ENCODE measurements at places on chromosomes 13 and 19. TPM values are rescaled to one million over a fixed set of nuclear protein-coding genes. Genes with fewer than 3 reads are reported as not detected.

SLC27A1 gene
- total RNA-seq, result 35.5 TPM

NLRP5 gene
- total RNA-seq, result not detected

BEST2 gene
- not detected for total RNA-seq

SPTBN4 gene
- total RNA-seq, result 0.05 TPM

ZNF846 gene
- 9.2 TPM for total RNA-seq

LIM2 gene
- not detected for total RNA-seq

SIGLEC8 gene
- not detected for total RNA-seq
